Spinal cord (tissue), 10 donors: ENCODE measurements at places on chromosomes 13 and 19. TPM values are rescaled to one million over a fixed set of nuclear protein-coding genes. Genes with fewer than 3 reads are reported as not detected.
A peak's percentile ranks its signal among the peaks of the same experiment; 100 is the strongest.

DNA sequence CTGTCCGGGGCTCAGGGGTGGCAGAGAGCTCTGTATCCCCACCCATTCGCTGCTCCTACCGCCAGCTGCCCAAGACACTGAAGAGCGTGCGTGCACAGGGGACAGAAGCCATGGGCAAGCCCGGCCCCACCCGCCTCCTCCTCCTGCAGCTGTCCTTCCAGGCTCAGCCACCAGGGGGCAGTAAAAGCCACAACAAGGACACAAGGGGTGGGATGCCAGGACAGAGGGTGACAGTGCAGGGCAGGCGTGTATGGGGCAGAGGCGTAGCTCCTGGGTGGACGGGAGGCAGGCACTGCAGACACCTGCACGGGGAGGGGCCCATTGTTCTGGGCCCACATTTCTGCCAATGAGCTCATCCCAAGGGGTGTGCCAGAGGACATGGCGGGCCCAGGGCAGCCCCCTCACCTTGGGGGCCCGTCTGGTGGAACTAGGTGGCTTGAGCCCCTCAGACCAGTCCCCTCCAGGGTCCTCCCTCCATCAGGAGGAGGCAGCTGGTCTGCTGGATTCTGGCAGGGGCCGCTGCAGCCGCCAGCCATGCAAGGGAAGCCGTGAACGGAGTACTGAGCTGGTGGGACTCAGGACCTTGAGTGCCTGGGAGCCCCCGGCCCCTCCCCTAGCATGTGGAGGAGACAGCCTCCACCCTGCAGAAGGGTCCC lies 61.2 kb downstream of the MLLT1 start:
- peaks cover 96% of the 10 kb centered on the region for H3K36me3 ChIP-seq
- DNase-seq: no peak
- no peaks in the 10 kb centered on the region for H3K27me3 ChIP-seq

KCTD12 gene
- total RNA-seq: 155 TPM

DNA sequence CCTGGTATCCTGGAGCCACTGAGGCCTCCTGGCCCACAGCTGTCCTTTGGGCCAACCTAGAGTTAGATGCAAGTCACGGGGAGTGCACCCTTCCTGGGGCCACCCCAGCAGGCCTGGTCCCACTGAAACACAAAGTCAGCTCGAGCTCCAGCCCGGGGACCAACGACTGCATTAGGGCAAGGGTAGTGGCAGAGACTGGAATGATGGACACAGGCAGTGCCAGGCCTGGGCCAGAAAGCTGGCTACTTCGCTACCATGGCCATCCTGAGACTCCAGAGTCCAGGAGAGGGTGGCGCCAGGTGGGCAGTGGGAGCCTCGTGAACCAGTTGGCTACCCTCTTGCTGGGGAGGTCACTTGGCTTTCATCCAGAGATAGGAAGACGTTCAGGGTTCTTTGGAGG lies 22.2 kb upstream of the RNF17 start:
- no peak for DNase-seq
- no peak overlapping the region for H3K4me3 ChIP-seq
- no peak overlapping the region for H3K27ac ChIP-seq
- peaks cover 30% of the 10 kb centered on the region for H3K27me3 ChIP-seq
- peaks cover 8% of the 10 kb centered on the region for H3K4me1 ChIP-seq

IZUMO2 gene
- not detected for total RNA-seq

DNA sequence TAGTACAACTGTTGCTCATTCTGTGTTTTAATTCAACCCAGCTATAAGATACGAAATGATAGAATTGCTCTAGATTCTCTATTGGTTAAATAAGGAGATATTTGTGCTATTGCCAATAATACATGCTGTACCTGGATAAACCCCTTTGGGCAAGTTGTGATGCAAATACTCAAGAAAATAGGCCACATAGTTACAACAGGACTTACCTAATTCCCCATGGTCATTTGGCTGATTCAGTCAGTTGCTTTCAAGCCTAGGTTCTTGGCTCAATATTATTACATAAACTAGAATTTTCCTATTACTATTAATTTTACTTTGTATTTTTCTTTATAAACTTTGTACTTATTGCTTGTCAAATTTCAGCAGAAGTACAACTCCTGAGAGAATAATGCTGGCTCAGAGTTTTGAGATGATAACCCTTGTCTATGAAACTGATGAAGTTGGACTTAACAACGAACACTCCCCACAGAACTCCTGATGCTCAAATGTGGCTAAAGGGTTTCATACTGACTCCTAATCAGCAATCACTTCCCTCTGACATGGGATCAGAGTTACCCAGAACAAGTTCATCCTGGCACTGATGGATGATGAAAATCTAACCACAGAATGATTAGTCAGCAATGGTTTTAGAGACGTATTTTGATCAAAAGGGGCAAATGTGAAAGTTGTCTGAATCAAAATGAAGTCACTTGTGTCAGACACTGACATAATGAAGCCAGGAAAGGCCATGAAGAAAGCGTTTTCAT lies 221.1 kb downstream of the ITGBL1 start:
- H3K27me3 ChIP-seq: no peaks in the 10 kb centered on the region
- no peak overlapping the region for H3K4me3 ChIP-seq
- H3K4me1 ChIP-seq: no peaks in the 10 kb centered on the region
- no peak overlapping the region for H3K27ac ChIP-seq
- H3K36me3 ChIP-seq: no peaks in the 10 kb centered on the region
- no peak for DNase-seq

- H3K4me1 ChIP-seq: no peaks in the 10 kb centered on the region
- no peaks in the 10 kb centered on the region for H3K27me3 ChIP-seq
- no peak for DNase-seq
- no peaks in the 10 kb centered on the region for H3K36me3 ChIP-seq
- no peak overlapping the region for H3K27ac ChIP-seq
Observed at GRCh38 chr13:108987944-108988343, 358.5 kb downstream of the MYO16 start.

DNA sequence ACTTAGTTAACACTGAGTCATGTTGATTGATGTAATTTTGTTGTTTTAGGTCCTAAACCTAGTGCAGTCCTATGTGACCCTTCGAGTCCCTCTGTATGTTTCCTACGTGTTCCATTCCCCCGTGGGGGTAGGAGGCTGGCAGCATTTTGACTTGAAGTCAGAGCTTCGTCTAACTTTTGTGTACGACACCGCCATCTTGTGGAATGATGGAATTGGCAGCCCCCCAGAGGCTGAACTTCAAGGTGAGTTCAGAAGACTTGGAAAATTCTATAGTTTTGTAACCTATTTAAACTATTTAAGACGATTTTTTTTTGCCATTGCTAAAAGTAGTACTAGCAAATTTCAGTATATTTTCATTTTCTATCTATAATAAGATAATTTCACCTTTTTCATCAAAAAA lies 117.9 kb downstream of the STOML3 start:
- H3K27me3 ChIP-seq: no peaks in the 10 kb centered on the region
- no peak overlapping the region for H3K27ac ChIP-seq
- no peaks in the 10 kb centered on the region for H3K4me1 ChIP-seq
- no peaks in the 10 kb centered on the region for H3K36me3 ChIP-seq
- no peak overlapping the region for H3K4me3 ChIP-seq
- DNase-seq: peak; percentile 73

MTUS2 gene
- 8.6 TPM for total RNA-seq

DNA sequence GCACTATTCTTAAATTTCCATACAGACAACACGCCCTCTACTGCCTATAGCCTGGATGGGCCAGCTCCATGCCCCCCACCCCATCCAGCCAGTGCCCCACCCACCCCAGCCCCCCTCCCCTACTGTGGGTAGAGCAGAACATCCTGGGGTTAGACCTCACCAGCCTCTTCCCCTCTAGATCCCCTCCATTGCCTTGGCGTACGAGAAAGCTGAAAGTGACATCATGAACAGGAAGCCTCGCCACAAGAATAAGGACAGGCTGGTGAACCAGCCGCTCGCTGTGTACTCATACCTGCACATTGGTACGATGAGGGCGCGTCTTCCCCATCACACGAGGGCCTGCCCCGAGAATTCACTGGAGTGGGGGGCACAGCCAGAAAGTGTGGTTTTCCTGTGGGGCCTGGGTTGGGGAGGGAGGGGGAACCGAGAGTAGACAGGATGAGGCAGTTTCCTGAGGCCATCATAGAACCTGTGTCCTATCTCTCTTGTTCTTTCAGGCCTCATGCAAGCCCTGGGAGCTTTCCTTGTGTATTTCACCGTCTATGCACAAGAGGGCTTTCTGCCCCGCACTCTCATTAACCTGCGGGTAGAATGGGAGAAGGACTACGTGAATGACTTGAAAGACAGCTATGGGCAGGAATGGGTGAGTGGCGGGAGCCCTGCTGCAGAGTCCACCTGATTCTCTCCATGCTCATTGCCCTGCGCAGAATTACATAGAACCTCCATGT lies 29.1 kb downstream of the ATP12A start:
- H3K27me3 ChIP-seq: no peaks in the 10 kb centered on the region
- H3K4me1 ChIP-seq: no peaks in the 10 kb centered on the region
- no peak overlapping the region for H3K4me3 ChIP-seq
- no peaks in the 10 kb centered on the region for H3K36me3 ChIP-seq
- no peak for DNase-seq

- no peak for DNase-seq
- H3K4me1 ChIP-seq: peaks cover 67% of the 10 kb centered on the region
- peaks cover 38% of the 10 kb centered on the region for H3K36me3 ChIP-seq
- no peak overlapping the region for H3K27ac ChIP-seq
- H3K27me3 ChIP-seq: no peaks in the 10 kb centered on the region
Observed at GRCh38 chr13:114099191-114099590, 33.2 kb downstream of the RASA3 start.

RUBCNL gene
- 5.6 TPM for total RNA-seq

- peaks cover 19% of the 10 kb centered on the region for H3K4me1 ChIP-seq
- H3K27ac ChIP-seq: no peak overlapping the region
- H3K27me3 ChIP-seq: no peaks in the 10 kb centered on the region
- no peak for DNase-seq
- H3K4me3 ChIP-seq: no peak overlapping the region
Observed at GRCh38 chr13:114319441-114319913, 5.2 kb downstream of the CHAMP1 start.

GRCh38 chr13:75357576-75358289 lies 124.2 kb downstream of the TBC1D4 start:
- H3K4me1 ChIP-seq: peaks cover 2% of the 10 kb centered on the region
- no peak overlapping the region for H3K4me3 ChIP-seq
- H3K27ac ChIP-seq: no peak overlapping the region
- peak; percentile 65 for DNase-seq
- H3K27me3 ChIP-seq: no peaks in the 10 kb centered on the region

NLRP11 gene
- total RNA-seq: not detected

DNA sequence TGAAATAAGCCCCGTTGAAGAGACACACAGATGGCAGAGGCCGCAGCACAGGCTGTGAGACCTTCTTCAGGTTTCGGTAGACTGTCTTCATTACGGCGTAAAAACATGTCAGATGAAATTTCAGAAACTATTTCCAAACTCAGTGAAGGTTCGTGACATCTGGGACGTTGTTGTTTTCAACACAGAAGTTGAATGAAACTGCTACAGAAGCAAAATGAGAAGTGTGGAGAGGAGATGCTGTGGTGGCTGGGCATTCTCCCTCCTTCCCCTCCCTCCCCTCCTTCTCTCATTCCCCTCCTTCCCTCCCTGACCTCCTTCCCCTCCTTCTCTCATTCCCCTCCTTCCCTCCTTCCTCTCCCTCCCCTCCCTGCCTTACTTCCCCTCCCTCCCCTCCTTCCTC lies 113.6 kb downstream of the ATP11A start:
- no peak overlapping the region for H3K27ac ChIP-seq
- no peak for DNase-seq
- H3K27me3 ChIP-seq: no peaks in the 10 kb centered on the region

- DNase-seq: no peak
- no peak overlapping the region for H3K27ac ChIP-seq
- peaks cover 17% of the 10 kb centered on the region for H3K36me3 ChIP-seq
- H3K4me1 ChIP-seq: no peaks in the 10 kb centered on the region
- no peak overlapping the region for H3K4me3 ChIP-seq
Observed at GRCh38 chr19:32661318-32661717, 13.7 kb downstream of the ANKRD27 start.

- H3K27me3 ChIP-seq: no peaks in the 10 kb centered on the region
- no peak for DNase-seq
Observed at GRCh38 chr13:109627649-109628048, 158.7 kb downstream of the IRS2 start.

DNA sequence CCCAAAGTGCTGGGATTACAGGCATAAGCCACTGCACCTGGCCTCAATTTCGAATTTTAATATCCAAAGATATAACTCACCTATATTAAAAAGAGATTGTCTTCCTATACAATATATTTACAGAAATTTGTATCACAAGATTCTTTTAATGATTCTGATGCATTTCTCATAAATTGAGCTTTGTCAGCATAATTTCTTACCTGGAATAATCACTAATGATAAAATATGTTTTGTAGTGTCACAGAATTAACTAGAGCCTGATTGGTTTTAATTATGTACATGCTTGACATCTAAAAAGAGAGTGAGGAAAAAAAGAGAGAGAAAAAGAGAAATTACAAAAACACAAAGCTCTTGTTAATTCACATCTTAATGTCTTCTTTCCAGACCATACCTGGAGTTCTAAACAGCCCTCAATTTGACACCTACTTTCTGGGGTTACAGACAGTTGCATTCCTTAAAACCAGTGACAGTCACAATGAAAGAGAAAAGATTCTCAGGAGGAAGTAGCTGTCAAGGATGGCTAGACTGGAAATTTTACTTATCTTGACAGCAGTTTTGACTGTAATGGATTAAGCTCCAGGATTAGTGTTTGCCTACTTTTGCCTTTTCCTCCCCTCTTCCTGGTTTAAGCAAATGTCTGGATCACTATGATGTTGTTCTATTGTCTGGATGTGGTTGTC lies 214.4 kb downstream of the SPRY2 start:
- DNase-seq: no peak
- H3K4me1 ChIP-seq: peaks cover 4% of the 10 kb centered on the region
- no peak overlapping the region for H3K4me3 ChIP-seq
- H3K27me3 ChIP-seq: no peaks in the 10 kb centered on the region

GRCh38 chr19:16369306-16369663 lies 44.7 kb downstream of the KLF2 start:
- H3K27me3 ChIP-seq: no peaks in the 10 kb centered on the region
- H3K4me1 ChIP-seq: peaks cover 42% of the 10 kb centered on the region
- peaks cover 55% of the 10 kb centered on the region for H3K36me3 ChIP-seq
- H3K27ac ChIP-seq: no peak overlapping the region
- H3K4me3 ChIP-seq: no peak overlapping the region

DNA sequence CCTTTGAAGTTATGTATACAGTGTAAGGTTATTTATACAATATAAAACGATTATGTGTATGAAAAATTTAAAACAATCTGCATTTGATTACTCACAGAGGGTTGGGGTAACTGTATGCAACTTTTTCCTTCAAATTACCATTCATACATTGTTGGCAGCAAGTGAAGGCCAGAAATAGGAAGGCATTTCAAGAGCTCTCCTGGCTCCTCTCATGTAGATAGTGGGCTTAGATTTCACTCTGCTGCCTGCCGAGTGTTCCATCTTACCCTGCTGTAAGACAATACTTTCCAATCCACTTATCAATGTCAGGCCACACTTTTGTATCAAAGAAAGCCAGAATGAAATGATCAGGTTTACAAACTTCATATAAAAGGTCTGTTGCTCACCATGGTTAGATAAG lies 245.2 kb downstream of the DNAJC15 start:
- no peaks in the 10 kb centered on the region for H3K27me3 ChIP-seq
- H3K27ac ChIP-seq: no peak overlapping the region
- H3K4me3 ChIP-seq: no peak overlapping the region
- peaks cover 6% of the 10 kb centered on the region for H3K4me1 ChIP-seq
- no peaks in the 10 kb centered on the region for H3K36me3 ChIP-seq

UBE2L5 gene
- total RNA-seq: not detected
